AML-193 (cell line): ENCODE measurements at places on chromosomes 3 and 15.

- peak; percentile 34 for DNase-seq
Observed at GRCh38 chr15:81001152-81002008, 657 bp downstream of the TLNRD1 start.

- no peak for DNase-seq
Observed at GRCh38 chr3:10760199-10760598, 55.8 kb upstream of the SLC6A11 start.

GRCh38 chr15:57432141-57432741, 55.9 kb downstream of the CGNL1 start:
- no peak for DNase-seq

- peak; percentile 79 for DNase-seq
Observed at GRCh38 chr15:92820236-92821021, 79.7 kb upstream of the CHD2 start.

- no peak for DNase-seq
Observed at GRCh38 chr15:39787479-39787878, 4.8 kb upstream of the FSIP1 start.

GRCh38 chr3:1960506-1960905, 138.2 kb upstream of the CNTN4 start:
- no peak for DNase-seq

GRCh38 chr15:89244574-89244903, 760 bp downstream of the FANCI start:
- no peak for DNase-seq

DNA sequence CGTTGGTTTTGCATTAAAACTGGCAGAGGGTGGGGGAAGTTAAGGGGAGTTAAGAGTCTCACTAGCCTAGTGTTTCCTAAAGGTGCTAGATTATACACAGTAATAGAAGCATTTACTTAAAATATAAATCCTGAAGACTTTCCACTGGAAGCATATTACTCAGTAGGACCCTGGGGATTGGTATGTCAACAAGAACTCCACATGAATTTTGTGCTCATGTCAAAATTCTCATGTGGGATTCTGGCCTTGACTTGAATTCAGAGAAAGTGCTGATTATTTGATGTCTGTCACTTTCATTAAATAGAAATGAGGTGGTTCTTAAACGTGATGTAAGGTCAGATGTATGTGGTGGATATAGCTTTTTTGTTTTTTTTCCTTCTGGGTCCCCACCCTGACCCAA, 997.2 kb downstream of the TUSC7 start:
- no peak for DNase-seq

GRCh38 chr15:100671858-100672543, 69.6 kb downstream of the ASB7 start:
- DNase-seq = no peak

- no peak for DNase-seq
Observed at GRCh38 chr3:78003090-78003489, 963.2 kb downstream of the ROBO2 start.

GRCh38 chr15:52071570-52071969, 41.0 kb downstream of the BCL2L10 start:
- DNase-seq = no peak

DNA sequence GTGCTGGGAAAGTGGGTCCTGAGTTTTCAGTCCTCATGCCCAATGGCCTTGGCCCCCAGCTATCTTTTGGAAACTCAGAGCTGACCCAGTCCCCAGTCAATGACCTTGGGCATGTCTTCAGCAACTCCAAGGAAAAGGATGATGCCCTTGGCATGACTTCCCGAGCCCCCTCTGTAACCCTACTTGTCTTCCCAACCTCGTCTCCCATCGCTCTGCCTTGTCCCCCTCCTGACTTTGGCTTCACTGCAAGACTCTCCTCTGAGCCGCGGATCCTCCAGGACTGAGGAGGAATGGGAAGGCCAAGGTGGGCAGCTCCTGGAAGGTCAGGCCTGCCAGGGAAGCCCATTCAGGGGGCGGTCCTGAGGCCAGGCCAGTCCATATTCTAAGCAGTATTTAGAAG, 73.5 kb upstream of the MEF2A start:
- no peak for DNase-seq

GRCh38 chr3:187943677-187944389, 198.6 kb upstream of the BCL6 start:
- DNase-seq = no peak

- no peak for DNase-seq
Observed at GRCh38 chr3:184791171-184791570, 20.8 kb upstream of the VPS8 start.

GRCh38 chr3:81549831-81550230, 211.6 kb downstream of the GBE1 start:
- no peak for DNase-seq

DNA sequence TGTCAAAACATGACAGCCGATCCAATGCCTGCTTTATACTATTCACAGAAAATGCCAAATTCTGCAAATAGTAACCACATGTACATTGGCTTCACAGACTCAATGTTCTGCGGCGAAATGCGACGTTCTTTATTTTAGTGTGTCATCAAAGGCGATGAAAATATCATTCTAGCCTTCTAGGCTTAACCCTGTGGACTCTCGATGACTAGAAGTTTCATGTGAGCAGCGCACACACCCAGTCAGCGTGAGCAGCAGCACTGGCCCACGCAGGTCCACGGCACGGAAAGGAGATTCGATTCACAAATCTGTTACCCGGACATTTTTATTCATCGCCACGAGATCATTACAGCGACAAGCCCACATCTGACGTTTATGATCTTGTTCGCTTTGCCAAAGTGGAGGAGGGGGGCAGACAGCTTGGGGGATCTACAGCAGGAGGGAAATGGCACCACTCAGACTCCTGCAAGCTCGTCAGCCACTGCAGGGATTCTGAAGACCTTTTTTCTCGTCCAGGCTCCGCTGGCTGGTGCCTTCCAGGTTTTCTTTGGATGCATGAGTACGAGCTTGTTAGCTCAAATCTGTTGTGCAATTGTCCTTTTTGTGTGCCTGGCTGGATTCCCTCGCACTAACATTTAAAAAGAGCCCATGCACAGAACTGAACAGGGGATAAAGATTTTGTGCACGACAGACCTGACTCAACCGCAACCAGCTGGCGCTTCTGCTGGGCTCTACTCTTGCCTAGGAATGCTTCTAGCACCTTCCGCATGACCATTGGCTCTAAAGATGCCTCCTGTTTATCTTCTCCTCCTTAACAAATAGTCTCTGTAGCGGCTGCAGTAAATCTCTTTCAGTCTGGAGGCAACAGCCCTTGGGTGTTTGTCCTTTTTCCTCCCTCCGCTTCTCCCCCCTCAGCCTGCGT, 938.4 kb downstream of the MCTP2 start:
- no peak for DNase-seq

- DNase-seq = no peak
Observed at GRCh38 chr3:192489579-192489978, 237.8 kb downstream of the FGF12 start.

GRCh38 chr15:59345326-59345725, 27.3 kb downstream of the MYO1E start:
- no peak for DNase-seq

GRCh38 chr15:95656595-95656994, 673.9 kb upstream of the NR2F2 start:
- no peak for DNase-seq

GRCh38 chr3:64120876-64121275, 97.6 kb upstream of the PSMD6 start:
- no peak for DNase-seq

DNA sequence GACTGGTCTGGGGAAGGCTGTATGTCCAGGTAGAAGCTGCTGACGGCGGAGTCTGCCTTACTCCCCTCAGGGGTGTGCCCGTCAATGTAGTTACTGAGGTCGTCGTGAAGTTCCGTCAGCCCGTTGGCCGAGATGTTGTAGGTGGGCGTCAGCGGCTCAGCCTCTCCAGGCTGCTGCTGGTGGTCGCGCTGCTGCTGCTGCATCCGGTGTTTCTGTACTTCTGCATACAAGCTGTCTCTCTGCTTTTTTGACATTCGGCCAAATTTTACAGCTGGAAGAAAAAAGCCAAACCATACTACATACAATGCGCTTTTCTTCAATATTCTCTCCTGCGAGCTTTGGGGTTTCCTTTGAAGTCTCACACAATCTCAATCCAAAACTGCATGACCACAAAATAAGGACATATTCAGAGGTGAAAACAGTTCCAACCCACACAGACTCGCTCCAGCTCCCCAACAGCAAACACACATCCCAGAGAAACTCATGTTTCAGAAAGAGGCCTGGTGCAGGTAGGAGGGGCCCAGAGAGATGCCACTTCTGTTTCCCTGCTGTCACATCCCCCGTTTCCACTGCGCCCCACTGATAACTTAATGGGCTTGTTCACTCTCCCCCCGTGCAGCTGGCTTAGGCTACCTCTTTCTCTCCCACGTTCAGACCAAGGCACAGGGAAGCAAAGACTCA, 32.5 kb upstream of the ICE2 start:
- no peak for DNase-seq

DNA sequence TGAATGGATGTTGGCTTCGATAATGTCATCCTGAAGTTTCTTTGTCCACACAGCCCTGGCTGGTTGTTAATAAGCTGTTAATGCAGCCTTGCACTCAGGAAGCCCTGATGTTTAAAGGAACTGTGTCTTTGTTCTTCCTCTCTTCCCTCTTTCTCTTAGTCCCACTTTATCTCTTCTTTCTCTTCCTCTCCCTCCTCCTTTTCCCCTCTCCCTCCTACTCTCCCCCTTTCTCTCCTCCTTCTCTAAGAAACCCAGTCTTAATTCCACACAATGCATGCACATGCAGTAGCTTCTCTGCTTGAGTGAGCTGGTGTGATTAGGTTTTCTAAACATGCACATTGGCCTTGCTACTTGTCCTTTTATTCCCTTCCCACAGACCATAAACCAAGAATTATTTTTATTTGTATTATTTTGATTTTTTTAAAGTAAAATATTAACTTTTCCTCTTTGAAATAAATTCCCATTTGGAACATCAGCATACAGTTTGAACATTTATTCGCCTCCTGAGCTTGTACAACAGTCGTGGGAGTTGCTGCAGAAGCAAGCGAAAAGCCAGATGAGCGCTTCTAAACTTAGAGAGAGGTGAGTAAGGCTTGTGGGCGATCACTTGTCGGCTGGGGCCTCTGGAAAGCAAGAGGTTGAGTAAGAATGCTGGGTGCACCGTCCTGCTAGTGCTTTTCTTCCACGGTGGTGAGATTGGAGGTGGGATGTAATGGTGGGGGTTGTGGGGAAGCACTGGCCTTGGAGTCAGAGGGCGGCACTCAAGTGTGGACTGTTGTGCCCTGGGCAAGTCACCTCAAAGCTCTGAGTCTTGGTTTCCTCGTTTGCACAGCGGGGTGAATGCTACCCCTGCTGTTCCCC, 7.2 kb downstream of the GHRL start:
- DNase-seq = no peak

DNA sequence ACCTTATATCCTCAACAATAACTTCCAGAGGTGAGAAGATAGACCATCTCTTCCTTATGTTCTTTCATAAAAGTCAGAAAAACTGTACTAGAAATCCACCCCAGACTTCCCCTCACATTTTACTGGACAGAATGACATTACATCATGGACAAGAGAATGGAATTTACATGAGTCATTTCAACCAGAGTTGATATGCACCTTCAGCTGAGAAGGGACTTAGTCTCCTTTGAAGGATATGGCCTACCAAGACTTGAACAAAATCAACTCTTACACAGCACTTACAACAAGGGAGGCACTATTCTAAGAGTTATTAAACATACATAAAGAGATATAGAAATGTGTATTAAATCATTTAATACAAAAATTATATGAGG, 380.0 kb upstream of the DPH6 start:
- DNase-seq = no peak

DNA sequence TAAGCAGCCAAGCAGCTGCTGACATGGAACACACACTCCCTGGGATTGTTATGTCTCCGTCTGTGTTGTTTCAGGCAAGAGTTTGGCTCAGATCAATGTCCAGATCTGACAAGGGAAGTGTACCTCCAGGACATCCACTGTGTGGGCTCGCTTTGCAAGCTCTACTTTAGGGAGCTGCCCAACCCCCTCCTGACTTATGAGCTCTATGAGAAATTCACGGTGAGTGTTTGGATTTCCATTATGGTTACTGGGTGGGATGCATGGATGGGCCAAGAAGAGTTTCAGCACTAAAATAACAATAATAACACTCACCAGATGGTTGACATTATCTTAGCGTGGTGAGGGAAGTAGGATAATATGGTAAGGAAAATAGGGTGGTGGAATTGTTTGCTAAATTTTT, 74.1 kb downstream of the ARHGAP31 start:
- DNase-seq = no peak

- no peak for DNase-seq
Observed at GRCh38 chr3:171640520-171641412, 169.5 kb downstream of the PLD1 start.

- DNase-seq = no peak
Observed at GRCh38 chr15:74504418-74504817, 36.6 kb upstream of the ARID3B start.

DNA sequence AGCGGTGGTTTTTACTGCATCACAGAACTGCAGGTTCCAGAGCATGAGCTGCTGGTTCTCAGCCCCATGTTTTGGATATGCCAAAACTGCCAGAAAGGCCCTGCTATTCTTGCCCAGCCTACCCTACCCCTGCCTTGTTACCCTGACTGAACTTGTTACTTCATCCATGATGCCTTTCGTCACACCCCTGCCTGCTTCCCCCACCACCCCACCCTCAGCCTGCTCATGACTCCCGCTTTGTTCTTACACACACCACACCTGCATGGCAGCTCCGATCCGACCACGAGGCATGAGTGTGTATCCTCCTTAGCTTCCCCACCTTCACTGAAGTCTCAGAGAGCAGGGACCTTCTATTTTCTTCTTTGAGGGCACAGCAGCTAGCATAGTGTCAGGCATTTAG, 5.1 kb upstream of the TM4SF1 start:
- DNase-seq = no peak

DNA sequence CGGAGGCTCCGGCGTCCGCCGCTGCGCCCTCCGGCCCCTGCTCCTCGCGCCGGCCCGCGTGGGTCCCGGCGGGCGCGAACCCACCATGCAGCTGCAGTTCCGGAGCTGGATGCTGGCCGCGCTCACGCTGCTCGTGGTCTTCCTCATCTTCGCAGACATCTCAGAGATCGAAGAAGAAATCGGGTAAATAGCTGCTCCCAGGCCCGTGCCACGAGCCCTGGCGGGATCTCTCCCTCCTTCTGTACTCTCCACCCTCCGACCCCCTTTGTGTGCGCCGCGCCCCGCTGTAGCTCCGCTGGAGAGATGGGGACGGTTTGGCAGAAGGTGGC, 263 bp downstream of the ST8SIA2 start:
- no peak for DNase-seq

- DNase-seq = no peak
Observed at GRCh38 chr15:48253172-48253571, 47.1 kb downstream of the SLC12A1 start.

DNA sequence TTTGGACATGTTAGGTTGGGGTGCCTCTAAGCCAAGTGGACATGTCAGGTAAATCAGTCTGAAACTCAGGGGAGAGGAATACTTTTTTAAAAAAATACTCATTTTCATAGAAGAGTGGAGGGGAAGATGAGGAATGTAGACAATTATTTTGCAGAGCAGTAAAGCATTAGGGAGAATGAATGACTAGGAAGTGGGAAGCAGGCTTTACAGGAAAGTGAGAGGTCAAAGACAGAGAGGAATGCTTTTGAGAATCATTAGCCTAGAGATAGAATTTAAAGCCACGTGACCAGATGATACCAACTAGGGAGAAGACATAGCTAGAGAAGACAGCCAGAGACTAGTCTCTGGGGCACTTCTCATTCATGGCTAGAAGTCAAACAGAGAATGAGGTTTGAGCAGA, 91.0 kb downstream of the RAD18 start:
- DNase-seq = no peak

- no peak for DNase-seq
Observed at GRCh38 chr3:64000453-64001055, 22.7 kb downstream of the PSMD6 start.

GRCh38 chr3:102189541-102189940, 245.3 kb upstream of the ZPLD1 start:
- DNase-seq = no peak

GRCh38 chr3:115245438-115245837, 98.3 kb upstream of the ZBTB20 start:
- DNase-seq = no peak
